ENCODE measurements at places on chromosomes 4 and X. TPM values are rescaled to one million over a fixed set of nuclear protein-coding genes. Genes with fewer than 3 reads are reported as not detected.
A peak's percentile ranks its signal among the peaks of the same experiment; 100 is the strongest.

AWAT2 gene
- not detected for total RNA-seq

DNA sequence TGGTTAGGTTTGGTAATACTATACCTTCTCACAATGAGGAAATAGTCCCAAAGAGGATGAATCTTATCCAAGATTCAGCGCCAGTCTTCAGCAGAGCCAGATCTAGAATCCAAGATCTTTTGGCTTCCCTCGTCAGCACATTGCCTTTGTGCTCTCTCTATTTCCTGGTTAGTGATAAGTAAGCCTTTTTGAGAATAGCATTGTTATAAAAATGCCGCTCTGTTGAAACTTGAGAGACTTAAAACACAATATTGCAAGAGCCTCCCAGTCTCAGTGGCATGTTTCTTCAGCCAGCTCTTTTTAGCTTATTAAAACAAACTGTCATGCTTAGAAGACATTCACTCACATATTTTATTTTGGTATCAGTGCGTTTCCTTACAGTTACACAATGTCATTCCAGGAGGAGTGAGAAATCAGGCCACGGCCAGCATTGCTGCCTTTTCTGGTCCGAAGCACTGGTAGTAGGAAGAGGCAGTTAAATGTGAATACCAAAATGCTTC is 141.4 kb downstream of the KLHL8 start:
- DNase-seq = no peak

GPR50 gene
- 0.12 TPM for total RNA-seq

DNA sequence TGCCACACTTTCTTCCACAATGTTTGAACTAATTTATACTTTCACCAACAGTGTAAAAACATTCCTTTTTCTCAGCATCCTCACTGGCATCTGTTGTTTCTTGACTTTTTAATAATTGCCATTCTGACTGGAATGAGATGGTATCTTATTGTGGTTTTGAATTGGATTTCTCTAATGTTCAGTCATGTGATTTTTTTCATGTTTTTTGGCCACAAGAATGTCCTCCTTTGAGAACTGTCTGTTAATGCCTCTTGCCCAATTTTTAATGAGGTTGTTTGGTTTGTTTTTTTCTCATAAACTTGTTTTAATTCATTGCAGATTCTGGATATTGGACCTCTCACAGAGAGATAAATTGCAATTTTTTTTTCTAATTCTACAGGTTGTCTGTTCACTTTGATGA is 1195.2 kb downstream of the TECRL start:
- DNase-seq = no peak

DNA sequence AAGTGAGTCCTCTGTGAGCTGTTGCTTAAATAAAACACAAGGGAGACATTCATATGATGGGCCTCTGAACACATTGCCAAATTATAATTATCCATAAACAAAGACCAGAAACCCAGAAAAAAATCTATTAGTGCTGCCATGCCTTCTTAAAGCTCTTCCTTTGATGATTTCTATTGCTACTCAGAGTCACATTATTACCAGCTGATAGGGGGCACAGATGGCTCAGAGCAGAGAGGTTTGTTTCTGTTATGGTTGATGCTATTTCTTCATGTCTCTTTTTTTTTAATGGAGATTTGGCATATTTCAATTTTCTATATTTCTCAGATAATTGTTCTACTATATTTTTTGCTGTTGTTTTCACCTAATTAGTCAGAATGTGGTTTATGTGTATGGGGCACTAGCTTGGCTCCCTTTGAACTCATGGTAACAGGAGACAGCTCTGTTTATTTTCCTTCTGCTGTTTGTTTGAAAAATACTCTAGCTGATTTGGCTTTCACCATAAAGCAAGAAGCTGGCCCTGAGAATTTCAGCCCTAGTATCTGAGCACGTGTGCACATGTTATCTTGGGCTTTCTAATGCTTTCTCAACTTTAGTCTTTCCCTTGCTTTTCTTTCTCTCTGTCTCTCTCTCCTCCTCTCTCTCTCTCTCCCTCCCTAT is 568.8 kb downstream of the PPARGC1A start:
- no peak for DNase-seq

DNA sequence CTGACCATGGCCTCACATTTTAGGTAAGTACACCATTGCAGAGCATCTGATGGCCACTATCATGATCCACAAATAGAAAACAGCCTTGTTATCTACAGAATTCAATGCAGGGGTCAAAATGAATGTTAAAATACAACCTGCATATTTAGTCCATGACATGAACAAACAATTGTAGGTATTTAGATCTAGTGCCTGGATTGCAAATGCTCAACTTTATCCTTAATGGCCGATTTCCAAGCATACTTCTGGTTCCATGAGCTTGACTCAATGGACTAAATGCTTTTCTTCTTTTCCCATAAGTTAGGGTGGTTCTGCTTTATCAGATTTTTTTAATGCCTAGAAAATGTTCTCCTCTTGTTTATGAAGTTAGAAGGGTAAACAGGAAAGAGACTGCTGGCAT is 139.2 kb upstream of the TTC29 start:
- DNase-seq = no peak

DNA sequence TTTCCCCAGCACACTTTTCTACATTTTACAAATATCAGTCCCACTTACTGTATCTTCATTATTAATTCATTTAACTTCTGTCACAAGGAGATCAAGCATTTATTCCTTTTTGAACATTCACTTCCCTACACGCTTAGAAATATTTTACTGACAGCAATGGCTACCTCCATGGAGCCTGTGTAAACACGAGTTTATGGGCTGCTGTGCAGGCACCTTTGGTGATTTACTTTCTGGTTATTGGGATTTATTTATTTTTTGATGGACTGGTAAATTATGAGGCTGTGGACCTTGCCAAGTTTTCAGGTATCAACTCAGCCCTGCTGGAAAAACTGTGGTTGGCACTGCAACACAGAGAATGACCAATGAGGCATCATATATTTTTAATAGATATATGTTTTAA is 45.4 kb upstream of the PAQR3 start:
- no peak for DNase-seq

GRCh38 chr4:150794706-150795105 is 212.8 kb downstream of the MAB21L2 start:
- DNase-seq = no peak

GRCh38 chrX:123803331-123803983 is 56.4 kb upstream of the XIAP start:
- peak; percentile 70 for DNase-seq

DNA sequence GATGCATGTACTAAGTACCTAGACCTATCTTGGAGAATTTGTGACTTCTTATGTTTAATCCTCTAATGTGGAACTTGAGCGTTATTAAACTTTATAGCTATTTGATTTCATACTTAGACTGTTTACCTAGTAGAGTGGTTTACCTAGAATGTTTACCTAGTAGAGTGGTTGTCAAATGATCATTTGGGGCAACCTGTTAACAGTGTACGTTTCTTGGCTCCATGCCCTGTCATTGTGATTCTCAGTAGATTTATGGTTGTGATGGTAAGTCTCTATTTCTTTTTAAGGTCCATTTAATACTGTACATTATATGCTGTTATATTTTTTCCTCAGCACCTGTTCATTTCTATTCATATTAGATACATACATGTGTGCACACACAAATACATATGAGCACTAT is 233.0 kb upstream of the MAD2L1 start:
- DNase-seq = no peak

DRD5 gene
- total RNA-seq = not detected

DNA sequence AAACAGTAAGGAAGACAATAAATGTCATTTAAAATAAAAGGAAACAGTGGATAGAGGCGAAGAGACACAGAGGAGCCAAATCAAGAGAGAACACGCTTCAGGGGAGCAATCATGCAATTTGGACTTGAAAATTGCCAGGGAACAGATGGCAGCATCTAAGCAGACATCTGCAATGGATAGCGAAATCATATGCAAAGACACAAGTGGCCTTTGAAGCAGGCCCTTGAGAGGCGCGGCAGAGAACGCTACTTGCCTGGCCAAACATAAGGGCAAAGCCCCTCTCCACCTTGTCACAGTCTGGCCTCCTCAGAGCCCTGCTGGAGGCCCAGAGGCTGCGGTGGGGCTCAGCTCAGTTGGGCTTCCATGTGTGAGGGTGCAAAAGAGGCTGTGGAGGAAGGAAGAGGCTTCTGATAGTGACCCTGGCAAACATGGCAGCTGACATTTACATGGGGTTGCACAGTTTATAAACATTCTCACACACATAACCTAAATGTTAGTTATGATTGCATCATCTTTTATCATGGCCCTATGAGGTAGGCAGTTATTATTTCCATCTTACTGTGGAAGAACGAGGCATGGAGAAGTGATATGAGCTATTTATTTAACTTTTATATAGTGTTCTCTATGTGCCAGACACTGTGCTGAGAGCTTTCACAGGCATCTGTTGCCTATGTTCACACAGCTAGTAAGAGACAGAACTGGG is 18.3 kb downstream of the ADGRG4 start:
- DNase-seq = no peak

TLR10 gene
- 0.98 TPM for total RNA-seq

C4orf51 gene
- total RNA-seq = not detected

Data from mucosa of gallbladder (tissue), 1 donor.